Stimulated activated CD4-positive, alpha-beta T cell treated with anti-CD3 and anti-CD28 coated beads, Interleukin-1b, Interleukin-23, amount 100 ng/mL, for 1 hour (primary cell): ENCODE measurements at places on chromosomes 2 and 18.

- no peak for DNase-seq
Observed at GRCh38 chr18:6593142-6593885, 136.2 kb upstream of the ARHGAP28 start.

DNA sequence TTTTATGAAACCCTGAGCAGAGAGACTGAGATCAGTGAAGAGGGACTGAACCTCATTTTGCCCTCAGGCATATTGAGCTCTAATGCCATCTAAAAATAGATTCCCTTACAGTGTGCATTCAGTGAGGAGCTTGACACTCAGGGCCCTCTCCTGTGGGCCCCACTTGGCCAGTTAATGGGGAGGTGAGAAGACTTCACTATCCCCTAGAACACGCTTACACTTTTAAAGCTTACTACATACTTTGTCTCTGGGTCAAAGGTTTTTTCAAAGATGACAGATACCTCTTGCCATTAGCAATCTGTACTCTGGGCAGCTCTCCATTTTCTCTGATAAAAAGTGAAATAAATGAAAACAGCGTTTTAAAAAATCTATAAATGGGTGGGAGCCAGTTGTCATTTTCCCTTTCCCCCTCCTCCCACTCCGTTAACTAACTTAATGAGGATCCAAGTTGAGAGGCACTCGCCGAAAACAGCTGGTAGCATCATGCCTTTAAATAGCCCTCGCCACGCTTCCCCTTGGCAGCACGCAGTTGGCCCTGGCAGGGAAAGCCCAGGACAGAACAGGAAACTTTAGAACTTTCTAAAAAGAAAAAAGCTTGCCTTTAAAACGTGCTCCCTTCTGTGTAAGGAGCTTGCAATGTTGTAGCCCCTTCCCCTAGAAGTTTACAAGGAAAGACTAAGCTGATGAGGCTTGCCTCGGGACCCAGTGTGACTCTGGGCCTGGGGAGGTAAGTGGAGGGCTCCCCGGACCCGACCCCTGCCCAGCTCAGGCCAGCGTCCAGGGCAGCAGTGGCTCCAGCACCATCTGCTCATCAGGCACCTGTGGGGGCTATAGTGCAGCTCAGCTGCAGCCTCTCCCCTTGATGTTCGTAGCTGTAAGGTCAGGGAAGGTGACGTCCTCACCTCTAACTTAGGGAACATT lies 58.8 kb upstream of the FOSL2 start:
- no peak for DNase-seq

DNA sequence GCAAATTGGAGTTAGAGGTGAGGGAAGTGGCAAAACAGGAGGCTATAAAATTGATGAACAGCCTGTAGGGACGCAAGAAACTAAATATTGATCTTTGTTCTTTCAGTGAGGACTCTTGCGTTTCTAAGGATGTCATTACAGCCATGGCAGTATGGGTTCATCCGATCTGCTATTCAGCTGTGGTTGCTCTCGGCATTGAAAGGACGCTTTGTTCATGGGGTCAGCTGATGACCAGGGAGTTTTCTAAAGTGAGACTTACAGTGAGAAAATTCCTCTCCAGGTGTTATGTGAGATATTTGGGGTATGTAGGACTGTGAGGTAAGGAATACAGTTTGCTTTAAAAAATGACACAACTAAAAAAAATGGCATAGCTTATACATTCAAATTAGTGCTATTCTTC lies 52.7 kb upstream of the PELI1 start:
- DNase-seq: no peak

GRCh38 chr2:21515903-21516302 lies 392.1 kb downstream of the TDRD15 start:
- DNase-seq: no peak

GRCh38 chr18:12076424-12077140 lies 17.1 kb upstream of the ANKRD62 start:
- no peak for DNase-seq

DNA sequence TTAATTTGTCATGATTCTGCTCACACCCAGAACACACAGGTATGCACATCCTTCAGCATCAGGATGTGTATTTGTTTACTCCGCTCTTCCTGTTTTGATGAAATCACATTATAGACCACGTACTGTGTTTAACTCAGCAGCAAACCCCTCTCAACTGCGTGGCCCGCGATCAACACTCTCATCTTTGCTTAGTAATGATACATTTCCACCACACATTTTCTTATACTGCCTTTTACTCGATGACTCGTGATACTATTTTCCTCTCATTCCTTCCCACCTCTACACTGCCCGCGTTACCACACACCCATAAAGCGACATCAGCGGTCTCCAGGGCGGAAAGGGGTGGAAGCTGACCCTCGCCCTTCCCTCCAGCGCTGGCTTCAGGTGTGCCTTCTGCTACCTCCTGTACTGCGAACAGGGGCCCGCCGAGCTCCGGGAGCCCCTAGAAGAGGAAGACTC lies 1.3 kb downstream of the NETO1 start:
- no peak for DNase-seq

- no peak for DNase-seq
Observed at GRCh38 chr2:240396623-240397541, 38.6 kb upstream of the GPC1 start.

DNA sequence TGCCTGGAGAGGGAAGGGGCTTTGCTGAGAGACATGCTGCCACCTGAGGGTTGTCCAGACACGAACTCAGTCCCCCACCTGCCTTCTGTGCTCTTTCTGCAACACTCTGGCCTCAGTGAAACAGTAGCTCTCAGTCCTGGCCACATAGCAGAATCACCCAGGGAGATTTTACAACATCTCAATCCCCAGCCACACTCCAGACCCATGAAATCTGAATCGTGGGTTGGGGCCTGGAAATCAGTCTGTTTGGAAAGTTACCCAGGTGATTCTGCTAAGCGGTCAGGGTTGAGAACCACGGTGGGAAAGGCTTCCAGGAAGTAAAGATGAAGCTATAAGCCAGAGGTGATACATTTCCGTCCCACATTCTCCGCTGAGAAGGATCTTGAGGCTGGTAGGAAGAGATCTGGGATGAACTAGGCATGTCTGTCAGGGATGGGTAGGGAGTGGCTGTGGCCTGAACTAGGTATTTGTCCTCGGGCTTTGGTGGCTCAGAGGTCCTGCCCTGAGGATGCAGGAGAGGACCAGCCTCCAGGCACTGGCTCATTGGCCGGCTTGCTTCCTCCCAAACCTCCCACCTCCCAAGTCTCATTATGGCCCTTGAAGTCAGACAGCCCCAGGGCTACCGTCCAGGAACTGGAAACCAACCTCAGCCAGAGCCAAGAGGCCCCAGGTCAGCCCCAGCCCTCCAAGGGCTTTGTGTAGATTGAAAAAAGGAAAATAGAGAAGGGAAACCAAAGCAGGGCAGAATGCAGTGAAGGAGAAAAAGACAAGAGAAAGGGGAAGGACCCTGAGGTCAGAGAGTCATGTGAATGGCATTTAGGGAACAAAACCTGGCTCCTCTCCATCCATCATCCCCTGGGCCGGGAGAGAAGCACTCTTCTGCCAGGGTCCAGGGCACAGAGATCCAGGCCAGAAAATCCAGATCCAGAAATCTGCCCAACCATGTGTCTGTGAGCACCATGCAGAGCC lies 119.6 kb downstream of the ZFP36L2 start:
- DNase-seq: no peak

DNA sequence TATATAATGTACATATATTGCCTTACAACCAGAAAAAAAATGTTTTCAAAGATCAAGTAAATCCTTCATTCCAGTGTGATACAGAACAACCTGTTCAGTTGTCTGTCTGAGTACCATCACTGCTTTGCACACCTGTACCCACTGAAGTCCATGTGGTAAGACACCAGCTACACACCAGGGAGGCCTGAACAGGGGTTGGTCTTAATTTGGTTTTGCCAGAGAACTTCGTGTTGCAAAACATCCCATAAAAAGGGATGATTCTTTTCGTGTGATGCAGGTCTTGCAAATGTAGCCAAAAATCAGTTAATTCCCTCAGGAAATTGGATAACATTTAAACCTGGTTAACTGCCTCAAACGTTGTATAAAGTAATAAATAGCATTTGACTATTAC lies 73.7 kb upstream of the SLC1A4 start:
- DNase-seq: no peak

DNA sequence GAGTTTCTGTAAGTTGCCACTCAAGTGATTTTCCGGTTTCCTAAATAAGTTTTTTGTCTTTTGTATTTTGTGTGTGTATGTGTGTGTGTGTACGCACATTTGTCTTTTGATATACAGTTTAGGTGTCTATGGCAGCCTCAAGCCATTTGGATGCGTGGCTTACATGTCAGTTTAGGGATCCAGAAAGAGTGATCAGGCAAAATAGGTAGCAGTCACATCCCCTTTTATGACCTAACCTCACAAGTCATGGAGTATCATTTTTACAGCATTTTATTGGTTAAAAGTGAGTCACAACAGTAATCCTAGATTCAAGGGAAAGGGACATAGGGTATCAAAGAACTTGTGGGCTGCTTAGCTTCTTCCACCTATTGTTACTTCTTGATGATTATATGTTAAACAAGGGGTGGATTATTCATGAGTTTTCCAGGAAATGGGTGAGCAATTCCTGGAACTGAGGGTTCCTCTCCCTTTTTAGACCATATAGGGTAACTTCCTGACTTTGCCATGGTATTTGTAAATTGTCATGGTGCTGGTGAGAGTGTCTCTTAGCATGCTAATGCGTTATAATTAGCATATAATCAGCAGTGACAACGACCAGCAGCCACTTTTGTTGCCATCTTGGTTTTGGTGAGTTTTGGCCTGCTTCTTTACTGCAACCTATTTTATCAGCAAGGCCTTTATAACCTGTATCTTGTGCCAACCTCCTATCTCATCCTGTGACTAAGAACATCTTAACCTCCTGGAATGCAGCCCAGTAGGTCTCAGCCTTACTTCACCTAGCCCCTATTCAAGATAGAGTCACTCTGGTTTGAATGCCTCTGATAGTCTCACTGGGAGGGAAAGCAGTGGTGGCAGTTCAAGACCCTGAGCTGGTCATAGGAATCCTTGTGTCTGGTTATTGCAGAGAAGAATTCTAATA lies 8.6 kb upstream of the SOCS6 start:
- DNase-seq: no peak

GRCh38 chr2:173963817-173964564 lies 1.2 kb downstream of the SP3 start:
- peak; percentile 87 for DNase-seq

- DNase-seq: no peak
Observed at GRCh38 chr2:134177351-134177931, 76.4 kb upstream of the MGAT5 start.

GRCh38 chr2:55620123-55620779 lies 2.8 kb upstream of the PPP4R3B start:
- DNase-seq: no peak

DNA sequence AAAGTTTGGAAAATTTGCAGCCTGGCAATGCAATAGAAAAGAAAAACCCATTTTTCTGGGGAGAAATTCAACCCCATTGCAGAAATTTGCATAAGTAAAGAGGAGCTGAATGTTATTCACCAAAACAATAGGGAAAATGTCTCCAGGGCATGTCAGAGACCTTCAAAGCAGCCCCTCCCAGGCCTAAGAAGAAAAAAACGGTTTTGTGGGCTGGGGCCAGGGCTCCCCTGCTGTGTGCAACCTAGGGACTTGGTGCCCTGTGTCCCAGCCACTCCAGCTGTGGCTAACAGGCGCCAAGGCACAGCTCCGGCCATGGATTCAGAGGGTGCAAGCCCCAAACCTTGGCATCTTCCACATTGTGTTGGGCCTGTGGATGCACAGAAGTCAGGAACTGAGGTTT lies 224.5 kb downstream of the TXNL1 start:
- no peak for DNase-seq

DNA sequence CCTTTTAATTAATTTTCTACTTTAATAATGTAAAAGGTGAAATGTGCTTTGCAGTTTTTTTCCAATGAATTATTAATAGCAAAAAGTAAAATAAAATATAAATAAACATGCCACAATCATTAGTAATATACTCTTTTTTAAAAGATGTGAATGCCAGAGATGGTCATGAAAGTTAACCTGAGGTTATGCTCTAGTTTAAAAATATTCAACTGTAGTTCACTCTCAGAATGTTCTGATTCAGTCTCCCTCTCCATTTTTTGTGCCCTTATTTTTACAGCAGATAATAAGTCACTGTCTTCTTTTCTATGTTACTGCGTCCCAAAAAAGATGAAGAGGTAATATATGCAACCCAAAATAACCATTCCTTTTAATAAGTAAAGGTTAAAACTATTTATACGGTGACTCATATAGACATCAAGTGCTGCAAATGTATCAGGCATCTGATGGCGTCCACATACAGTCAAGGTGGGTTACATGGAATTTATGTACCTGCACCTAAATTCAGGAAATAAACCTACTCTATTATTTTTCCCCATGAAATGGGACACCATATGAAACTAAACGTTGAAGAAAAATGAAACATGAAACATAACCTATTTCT lies 153.6 kb upstream of the ZNF804A start:
- no peak for DNase-seq

GRCh38 chr2:68250196-68250595 lies 2.1 kb downstream of the PPP3R1 start:
- no peak for DNase-seq

DNA sequence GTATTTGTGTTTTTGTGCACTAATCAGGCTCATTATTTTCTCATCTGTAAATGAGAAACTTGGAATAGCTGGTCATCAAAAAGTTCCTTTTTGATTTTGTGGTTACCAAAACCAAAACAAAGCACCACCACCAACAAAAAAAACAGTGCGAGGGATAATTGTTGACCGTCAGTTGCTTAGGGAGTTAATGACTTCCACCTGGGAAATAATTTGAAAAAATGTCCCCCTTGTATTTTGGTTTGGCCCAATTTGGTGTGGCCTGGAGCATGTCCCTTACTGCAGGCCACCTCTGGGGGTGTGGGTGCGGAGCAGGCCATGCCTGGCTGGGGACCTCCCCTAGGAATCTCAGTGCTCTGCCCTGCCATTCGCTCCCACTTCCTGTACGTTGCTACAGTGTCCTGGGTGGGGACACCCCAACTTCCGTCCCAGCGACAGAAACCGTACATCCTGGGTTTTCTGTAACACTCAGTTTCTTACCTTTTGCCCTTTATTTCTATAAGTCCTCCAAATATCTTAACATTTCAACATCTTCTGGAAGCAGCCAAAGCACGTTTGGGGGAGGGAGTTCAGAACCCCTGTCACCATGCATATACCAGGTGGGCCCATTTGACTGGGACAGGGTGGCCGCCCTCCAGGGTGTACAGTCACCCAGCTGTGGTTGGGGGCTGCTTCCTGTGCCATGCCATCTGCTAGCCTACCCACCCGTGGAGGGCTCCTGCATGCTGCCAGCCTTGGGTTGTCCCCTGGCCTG lies 31.3 kb downstream of the NCK2 start:
- no peak for DNase-seq

- DNase-seq: no peak
Observed at GRCh38 chr2:166335284-166335683, 40.5 kb downstream of the SCN9A start.

GRCh38 chr2:39708003-39708402 lies 42.3 kb downstream of the TMEM178A start:
- no peak for DNase-seq

DNA sequence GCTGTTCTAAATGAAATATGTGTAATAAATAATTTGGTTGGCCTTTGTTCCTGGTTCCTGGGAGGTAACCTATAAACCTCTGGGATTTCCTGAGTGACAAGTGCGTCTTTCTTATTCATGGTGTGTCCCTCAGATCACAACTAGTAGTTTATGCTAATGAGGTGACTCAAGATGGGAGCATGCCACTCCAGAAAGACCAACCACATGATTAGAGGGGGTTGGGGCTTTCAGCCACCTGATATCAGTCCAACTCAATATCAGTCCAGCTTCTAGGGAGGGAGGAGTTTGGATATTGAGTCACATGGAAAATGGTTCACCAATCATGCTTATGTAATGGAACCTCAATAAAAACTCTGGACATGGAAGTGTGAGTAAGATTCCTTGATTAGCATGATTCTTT lies 96.6 kb downstream of the QPCT start:
- DNase-seq: no peak
